Vagina (tissue), 2 donors: ENCODE measurements at places on chromosomes 7 and 10.

GRCh38 chr10:93542358-93542791, 24.1 kb upstream of the FFAR4 start:
- H3K4me1 ChIP-seq: no peaks in the 10 kb centered on the region
- H3K27me3 ChIP-seq: no peaks in the 10 kb centered on the region
- DNase-seq: no peak
- H3K27ac ChIP-seq: no peak overlapping the region
- no peak overlapping the region for H3K4me3 ChIP-seq

- H3K27ac ChIP-seq: no peak overlapping the region
- H3K4me3 ChIP-seq: no peak overlapping the region
- no peaks in the 10 kb centered on the region for H3K27me3 ChIP-seq
- H3K36me3 ChIP-seq: no peaks in the 10 kb centered on the region
Observed at GRCh38 chr7:52715701-52716100, 319.7 kb upstream of the POM121L12 start.

- H3K4me3 ChIP-seq: no peak overlapping the region
- no peaks in the 10 kb centered on the region for H3K36me3 ChIP-seq
- H3K27me3 ChIP-seq: no peaks in the 10 kb centered on the region
- no peaks in the 10 kb centered on the region for H3K4me1 ChIP-seq
Observed at GRCh38 chr7:8362723-8363369, 70.6 kb upstream of the NXPH1 start.

DNA sequence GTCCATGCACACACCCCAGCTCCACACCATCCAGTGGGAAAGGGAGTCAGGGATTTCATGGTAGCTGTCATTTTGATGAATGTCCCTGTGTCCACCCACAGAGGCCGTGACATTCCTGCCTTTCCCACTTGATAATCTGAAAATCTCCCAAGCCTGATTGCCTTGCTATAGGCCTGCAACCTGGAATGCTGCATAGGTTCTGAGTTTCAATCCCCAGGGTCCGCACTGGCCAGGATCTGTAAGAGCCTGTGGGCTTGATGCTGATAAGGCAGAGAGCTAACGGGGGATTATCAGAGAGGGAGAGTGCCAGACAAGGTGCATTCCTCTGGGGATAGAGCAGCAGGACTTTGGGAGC, 57.5 kb downstream of the RBM20 start:
- no peak overlapping the region for H3K27ac ChIP-seq
- no peaks in the 10 kb centered on the region for H3K4me1 ChIP-seq
- no peak overlapping the region for H3K4me3 ChIP-seq

DNA sequence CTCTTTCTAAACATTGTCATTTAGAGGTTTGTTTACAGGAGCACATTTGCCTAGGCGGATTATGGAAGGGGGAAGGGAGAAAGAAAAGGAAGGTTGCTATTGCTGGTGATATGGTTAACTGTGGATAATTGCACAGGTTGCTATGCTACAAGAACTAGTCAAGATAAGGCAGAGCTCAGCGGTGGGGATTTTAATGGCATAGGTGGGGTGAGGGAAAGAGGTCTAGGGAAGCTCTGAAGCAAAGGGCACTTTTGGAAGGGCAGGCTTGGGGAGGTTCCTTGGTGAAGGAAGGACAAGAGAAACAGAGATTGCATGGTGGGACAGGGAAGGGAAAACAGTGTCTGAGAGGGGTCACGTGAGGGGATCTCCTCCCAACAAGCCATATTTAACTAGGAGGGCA, 19.5 kb downstream of the HYAL4 start:
- H3K36me3 ChIP-seq: no peaks in the 10 kb centered on the region
- H3K4me3 ChIP-seq: no peak overlapping the region
- no peak overlapping the region for H3K27ac ChIP-seq
- H3K4me1 ChIP-seq: no peaks in the 10 kb centered on the region
- H3K27me3 ChIP-seq: no peaks in the 10 kb centered on the region

- peaks cover 4% of the 10 kb centered on the region for H3K36me3 ChIP-seq
- H3K4me1 ChIP-seq: no peaks in the 10 kb centered on the region
- no peak overlapping the region for H3K27ac ChIP-seq
Observed at GRCh38 chr10:11297136-11297535, 279.5 kb downstream of the CELF2 start.

- H3K4me1 ChIP-seq: peaks cover 14% of the 10 kb centered on the region
- peak overlapping the region; percentile 54 for H3K27ac ChIP-seq
Observed at GRCh38 chr7:101618207-101618839, 10.8 kb downstream of the MYL10 start.

DNA sequence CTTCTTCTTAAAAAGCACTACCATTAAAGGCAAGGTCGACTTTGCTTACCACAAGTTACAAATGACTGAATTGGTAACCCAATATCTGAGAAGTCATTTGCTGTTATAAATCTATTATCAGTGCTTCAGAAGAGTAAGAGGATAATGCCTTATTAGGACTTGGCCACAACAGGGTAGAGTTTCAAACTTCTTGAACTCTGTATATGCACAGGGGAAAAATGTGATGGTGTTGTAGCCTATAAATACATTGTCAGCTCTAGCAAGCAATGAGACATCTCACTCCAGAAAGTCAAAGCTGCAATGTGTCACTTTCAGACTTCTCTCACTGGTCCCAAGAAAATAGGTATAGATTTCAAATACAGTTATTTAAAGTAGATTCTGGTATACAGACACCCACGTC, 9.3 kb downstream of the TFEC start:
- no peaks in the 10 kb centered on the region for H3K36me3 ChIP-seq
- H3K27me3 ChIP-seq: no peaks in the 10 kb centered on the region
- no peak overlapping the region for H3K27ac ChIP-seq
- no peak overlapping the region for H3K4me3 ChIP-seq
- DNase-seq: no peak

DNA sequence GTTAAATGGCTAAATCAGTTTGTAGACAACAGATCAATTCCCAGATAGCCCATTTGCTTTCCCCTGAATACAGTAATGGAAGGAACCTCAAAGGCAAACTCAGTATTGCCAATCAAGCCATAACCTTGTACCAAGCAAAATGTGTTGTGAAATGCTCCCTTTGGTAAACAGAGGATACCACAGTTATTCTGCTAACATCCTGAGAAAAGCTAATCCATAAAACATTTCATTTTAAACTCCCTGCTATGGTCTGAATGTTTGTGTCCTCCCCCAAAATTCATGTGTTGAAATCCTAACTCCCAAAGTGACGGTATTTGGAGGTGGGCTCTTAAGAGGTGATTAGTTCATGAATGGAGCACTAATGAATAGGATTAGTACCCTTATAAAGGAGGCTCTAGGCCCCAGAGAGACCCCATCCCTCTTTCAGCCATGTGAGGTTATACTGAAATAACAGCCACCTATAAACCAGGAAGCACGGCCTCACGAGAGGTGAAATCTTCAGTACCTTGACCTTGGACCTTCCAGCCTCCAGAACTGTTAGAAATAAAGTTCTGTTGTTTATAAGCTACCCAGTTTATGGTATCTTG, 89.3 kb upstream of the RNF148 start:
- DNase-seq: no peak
- no peaks in the 10 kb centered on the region for H3K27me3 ChIP-seq
- H3K36me3 ChIP-seq: no peaks in the 10 kb centered on the region

DNA sequence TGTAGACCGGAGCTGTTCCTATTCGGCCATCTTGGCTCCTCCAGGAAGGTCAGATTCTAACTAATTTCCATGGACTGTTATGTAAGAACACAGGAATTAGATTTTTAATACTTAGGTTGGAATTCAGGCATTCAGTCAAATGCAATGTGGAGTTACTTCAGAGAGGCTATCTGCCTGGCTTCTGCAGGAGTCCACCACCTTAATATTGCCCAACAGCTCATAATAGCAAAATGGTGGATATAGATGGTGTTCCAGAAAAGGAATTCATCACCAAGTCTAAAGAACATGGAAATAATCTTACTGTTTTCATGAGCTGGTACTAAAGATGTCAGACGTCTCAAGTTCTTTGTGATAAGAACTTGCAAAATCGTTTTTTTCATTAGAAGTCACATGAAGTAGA, 39.5 kb downstream of the CRHR2 start:
- no peak for DNase-seq
- H3K27ac ChIP-seq: no peak overlapping the region

DNA sequence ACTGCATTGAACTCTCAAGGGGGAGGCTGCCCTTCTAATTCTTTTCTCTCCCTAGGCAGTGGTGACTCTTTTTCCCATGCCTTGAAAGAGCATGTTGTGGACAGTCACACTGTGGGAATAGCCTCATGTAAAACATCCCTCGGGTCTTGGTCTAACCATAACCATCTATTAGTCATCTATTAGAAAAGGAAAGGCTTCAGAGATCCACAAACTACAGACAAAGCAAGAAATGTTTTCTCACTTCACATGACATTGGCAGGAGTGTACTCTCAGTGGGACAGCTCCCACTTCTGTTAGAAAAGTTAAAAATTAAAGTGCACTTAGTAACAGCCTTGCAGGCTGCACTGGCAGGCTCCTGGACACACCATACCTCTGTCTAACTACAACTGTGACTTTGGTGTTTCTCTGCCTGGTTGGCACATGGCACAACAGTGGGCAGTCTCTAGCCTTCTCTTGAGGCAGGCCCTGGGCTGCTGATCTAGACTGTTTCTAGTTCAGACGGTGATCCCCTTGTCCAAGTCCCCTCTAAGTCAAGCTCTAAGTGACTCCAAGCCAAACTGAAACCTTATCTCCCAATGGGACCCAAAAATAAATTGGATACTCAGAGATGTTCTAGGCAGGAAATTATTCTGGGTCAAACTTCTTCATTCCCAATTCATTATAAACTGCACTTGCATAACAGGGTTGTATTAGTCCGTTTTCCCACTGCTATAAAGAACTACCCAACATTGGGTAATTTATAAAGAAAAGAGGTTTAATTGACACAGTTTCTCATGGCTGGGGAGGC, 57.9 kb upstream of the ITGB1 start:
- no peak for DNase-seq
- H3K4me1 ChIP-seq: no peaks in the 10 kb centered on the region
- no peak overlapping the region for H3K4me3 ChIP-seq
- H3K36me3 ChIP-seq: no peaks in the 10 kb centered on the region
- H3K27ac ChIP-seq: no peak overlapping the region
- no peaks in the 10 kb centered on the region for H3K27me3 ChIP-seq

- H3K27me3 ChIP-seq: no peaks in the 10 kb centered on the region
- H3K27ac ChIP-seq: peak overlapping the region; percentile 56
- no peak overlapping the region for H3K4me3 ChIP-seq
- no peak for DNase-seq
Observed at GRCh38 chr7:130881799-130882141, 147.8 kb upstream of the KLF14 start.

- H3K36me3 ChIP-seq: no peaks in the 10 kb centered on the region
- H3K27me3 ChIP-seq: no peaks in the 10 kb centered on the region
- H3K4me1 ChIP-seq: peaks cover 14% of the 10 kb centered on the region
- DNase-seq: no peak
- H3K27ac ChIP-seq: no peak overlapping the region
Observed at GRCh38 chr10:69892406-69892805, 90.7 kb downstream of the COL13A1 start.
